Ascending aorta (tissue), 2 donors: ENCODE measurements at places on chromosomes 3 and 15.

DNA sequence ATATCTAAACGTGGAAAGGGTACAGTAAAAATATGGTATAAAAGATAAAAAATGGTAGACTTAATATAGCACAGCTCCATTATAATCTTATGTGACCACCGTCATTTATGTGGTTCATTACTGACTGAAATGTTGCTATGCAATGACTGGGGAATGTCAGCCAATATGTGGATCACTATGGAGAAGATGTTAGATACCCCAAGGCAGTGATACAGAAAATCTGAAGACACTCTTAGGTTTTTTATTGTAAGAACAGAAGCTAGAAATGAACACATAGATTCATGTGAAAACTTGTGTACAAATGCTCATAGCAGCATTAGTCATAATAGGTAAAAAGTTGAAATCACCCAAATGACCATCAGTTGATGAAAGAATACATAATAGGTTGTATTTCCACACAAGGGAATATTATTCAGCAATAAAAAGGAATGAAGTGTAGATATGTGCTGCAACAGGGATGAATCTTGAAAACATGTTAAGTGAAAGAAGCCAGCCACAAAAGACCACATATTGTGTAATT lies 18.4 kb downstream of the MEF2A start:
- DNase-seq: no peak

- no peak for DNase-seq
Measured at GRCh38 chr3:125150525-125151441, 61.8 kb downstream of the SLC12A8 start.

GRCh38 chr3:117443014-117443413 lies 733.4 kb downstream of the TUSC7 start:
- no peak for DNase-seq

- DNase-seq: no peak
Measured at GRCh38 chr3:81872566-81872965, 111.1 kb upstream of the GBE1 start.

DNA sequence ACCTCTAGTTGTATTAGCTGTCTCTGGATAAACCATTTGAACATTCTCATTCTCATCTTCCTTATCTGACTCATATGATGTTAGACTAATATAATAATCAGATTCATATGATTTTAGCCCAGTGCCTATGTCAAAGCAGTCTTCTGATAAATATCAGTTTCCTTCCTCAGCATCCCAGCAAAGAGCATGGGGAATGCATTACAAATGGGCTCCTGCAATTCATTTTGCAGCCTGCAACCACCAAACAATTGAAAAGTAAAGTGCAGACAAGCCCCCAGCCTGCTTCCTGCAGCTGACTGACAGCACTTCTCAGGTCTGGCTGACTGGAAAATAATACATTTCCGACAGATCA lies 78.2 kb upstream of the STAC start:
- DNase-seq: no peak

- no peak for DNase-seq
Measured at GRCh38 chr15:74193299-74193718, 9.3 kb downstream of the STRA6 start.

GRCh38 chr3:66449411-66449974 lies 51.3 kb downstream of the LRIG1 start:
- peak; percentile 73 for DNase-seq

- DNase-seq: peak; percentile 24
Measured at GRCh38 chr3:97971679-97972567, at the start of gene RIOX2. RIOX2 (minus strand) TSS chr3:97972431; CDS start chr3:97967593, 4,838 bp downstream.

DNA sequence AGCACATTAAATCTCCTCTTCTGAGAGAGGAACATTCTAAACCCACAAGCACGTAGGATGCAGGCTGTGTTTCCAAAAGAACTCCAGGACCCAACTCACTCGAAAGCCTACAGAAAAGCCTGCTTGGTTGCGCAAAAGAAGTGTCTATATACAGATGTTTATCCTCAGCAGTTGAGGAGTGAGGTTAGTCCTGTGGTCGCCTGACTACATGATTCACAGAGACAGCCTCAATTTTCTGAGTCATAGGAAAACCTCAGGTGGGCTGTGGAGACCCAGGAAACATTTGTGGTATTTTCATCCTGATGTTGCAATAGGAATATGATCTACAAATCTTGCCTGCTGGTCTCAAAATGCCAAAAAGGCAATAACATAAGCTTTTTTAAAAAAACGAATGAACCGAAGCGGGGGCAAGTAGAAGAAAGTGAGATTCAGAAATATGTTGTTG lies 183.8 kb upstream of the THRB start:
- DNase-seq: no peak

GRCh38 chr15:57784081-57784511 lies 77.6 kb downstream of the POLR2M start:
- DNase-seq: no peak
